ENCODE measurements at places on chromosomes 3 and 15. TPM values are rescaled to one million over a fixed set of nuclear protein-coding genes. Genes with fewer than 3 reads are reported as not detected.

PLA2G4E gene
- total RNA-seq = not detected

KNG1 gene
- not detected for total RNA-seq

SCG3 gene
- not detected for total RNA-seq

AAGAB gene
- total RNA-seq = 46.8 TPM

CRYGS gene
- total RNA-seq = 3.8 TPM

ALG1L2 gene
- 1.4 TPM for total RNA-seq

ITIH4 gene
- 18.0 TPM for total RNA-seq

DAZL gene
- total RNA-seq = 0.07 TPM

SAXO2 gene
- not detected for total RNA-seq

CELF6 gene
- 0.33 TPM for total RNA-seq

CHRNB4 gene
- total RNA-seq = not detected

PRRT3 gene
- 6.4 TPM for total RNA-seq

EFHB gene
- total RNA-seq = not detected

WDR49 gene
- not detected for total RNA-seq

NOX5 gene
- total RNA-seq = 0.06 TPM

CDV3 gene
- 193 TPM for total RNA-seq

TRPM1 gene
- total RNA-seq = not detected

MYH15 gene
- 0.35 TPM for total RNA-seq

WNT5A gene
- total RNA-seq = not detected

SNX4 gene
- 33.0 TPM for total RNA-seq

SATB1 gene
- total RNA-seq = 164 TPM

EPHA6 gene
- not detected for total RNA-seq

SEMA3B gene
- total RNA-seq = 0.16 TPM

ZBED2 gene
- total RNA-seq = 27.2 TPM

CCDC191 gene
- 1.7 TPM for total RNA-seq

DAG1 gene
- total RNA-seq = 17.9 TPM

SMAD6 gene
- 0.29 TPM for total RNA-seq

REC114 gene
- not detected for total RNA-seq

MCF2L2 gene
- total RNA-seq = 6.0 TPM

LSAMP gene
- not detected for total RNA-seq

CCR2 gene
- 80.1 TPM for total RNA-seq

PIGZ gene
- total RNA-seq = 1.6 TPM
